ENCODE measurements at places on chromosomes 2 and 18.

DNA sequence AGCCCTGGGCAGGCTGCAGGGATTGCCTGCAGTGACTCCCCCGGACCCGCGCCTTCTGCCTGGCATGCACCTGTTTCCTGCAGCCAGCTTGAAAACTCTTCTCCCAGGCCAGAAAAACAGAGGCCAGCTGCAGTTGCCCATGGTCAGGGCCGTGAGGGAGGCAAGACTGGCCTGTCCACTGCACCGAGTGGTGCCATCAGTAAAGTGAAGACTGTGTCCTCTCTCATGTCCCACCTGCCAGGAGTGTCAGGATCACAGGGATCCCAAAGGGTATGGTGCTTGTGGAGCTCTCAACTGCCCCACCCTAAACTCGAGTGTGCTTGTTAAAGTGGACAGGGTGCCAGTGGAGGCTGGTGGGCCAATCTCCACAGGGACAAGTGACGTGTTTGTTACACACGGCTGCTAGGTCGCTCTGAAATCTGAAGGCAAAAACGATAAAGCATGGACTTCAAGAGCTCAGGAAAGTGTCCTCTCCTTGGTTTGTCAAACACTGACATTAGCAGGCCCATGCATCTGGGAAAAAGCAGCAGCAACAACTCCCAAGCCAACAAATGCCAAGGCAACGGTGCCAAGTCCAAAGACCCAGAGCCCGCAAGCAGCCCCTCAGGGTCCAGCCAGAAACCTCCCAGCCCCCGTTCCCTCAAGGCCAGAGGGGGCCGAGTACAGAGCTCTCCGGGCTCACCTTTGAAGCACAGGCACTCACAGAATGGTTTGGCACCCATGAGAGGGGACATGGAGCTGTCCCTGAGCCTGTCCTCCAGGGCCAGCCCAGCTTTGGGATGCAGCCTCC lies 213.2 kb downstream of the HDAC4 start:
- DNase-seq: no peak

DNA sequence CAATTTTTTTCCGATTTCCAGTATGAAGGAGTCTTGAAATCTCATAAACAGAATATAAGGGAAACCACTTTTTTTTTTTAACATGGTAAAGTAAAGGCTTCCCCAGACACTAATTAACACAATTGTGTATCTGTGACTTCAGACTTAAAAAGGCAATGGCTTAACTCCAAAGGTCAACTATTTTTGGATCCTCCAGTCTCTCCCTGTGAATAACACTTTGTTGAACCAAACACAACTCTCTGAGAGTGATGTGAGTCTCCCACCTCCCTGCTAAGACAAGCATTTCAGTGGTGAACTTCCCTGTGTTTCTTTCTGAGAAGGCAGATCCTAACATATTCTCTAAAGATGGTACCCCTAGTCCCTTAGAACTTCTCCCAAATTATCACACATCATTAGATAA lies 219.6 kb upstream of the RBBP8 start:
- no peak for DNase-seq

DNA sequence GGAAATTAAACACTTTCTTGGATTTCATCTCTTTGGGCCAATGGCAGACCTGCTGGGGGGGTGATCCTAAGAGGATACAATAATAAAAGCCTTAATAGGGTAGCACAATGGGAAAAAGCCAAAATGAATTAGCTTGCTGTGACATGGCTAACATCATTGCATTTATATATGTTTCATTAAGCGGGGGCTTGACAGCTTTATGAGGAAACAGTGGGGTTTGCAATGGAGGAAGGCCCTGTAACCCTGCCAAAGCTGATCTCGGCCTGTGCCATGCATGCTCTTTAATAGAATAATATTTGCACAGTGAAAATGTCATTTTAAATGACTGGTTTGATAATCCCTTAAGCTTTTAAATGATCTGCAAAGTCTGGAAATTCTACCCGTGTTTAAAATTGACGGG lies 291.5 kb downstream of the SLC4A3 start:
- DNase-seq: no peak

DNA sequence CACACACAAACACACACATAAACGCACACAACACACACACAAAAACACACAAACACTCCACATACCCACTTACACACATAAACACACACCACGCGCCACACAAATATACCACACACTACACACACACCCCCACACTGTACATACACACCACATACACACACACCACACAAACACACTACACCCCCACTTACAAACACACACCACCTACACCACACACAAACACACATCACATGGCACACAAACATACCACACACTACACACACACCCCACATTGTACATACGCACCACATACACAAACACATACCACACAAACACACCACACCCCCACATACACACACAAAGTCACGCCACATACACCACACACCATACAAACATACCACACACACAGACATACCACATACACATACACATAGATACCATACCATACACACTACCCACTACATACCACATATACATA lies 59.9 kb downstream of the TWIST2 start:
- DNase-seq: no peak

DNA sequence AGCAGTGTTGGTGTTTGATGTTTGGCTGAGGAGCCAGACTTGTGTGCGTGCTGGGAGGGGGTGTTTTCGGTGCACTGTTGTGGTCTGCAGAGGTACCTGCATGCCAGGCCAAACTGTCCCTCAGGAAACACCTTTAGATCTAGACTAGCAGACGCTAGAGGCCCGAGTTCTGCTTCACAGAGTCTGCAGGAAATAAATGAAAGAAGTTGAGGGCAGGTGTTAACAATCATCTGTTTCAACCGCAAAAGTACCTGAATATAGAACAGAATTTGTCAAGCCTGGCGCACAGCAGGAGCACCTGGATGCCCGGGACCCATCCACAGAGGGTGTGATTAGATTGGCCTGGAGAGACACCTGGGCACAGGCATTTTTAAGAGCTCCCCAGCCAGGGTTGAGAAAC lies 40.5 kb upstream of the REL start:
- DNase-seq: no peak

DNA sequence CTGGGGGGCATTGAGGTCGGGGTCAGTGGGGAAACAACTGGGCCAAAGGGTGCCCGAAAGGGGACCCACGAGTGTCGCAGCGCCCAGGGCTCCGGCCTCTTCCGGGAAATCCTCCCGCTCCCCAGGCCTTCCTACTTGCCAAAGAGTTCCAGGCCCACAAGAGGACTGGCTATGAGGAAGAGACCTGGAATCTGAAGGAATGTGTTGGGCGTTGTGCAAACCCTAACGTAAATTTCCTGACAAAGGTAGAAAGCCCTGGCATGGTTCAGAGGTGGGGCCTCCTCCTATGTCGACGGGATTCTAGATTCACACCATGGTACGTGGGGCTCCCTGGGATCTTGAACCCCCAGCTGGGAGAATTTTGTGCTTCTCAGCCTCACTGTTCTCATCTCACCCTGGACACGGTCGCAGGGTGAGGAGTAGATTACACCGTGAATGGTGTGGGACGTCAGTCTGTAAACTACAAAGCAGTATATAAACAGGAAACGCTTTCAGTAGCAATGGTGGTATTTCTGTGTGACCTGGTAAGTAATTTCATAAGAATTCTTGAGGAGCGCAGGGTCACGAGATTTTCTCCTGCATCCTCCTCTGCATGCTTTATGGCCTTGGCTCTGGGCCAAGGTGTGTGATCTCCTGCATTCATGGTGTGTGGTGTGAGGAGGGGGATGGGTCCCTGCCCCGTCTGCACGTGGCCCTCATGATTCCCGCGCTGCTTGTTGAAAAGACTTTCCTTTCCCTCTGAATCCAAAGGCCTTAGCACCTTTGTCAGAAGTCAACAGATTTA lies 868 bp downstream of the HSBP1L1 start:
- peak; percentile 71 for DNase-seq

GRCh38 chr18:56066524-56067213 lies 478.7 kb upstream of the TCF4 start:
- no peak for DNase-seq

DNA sequence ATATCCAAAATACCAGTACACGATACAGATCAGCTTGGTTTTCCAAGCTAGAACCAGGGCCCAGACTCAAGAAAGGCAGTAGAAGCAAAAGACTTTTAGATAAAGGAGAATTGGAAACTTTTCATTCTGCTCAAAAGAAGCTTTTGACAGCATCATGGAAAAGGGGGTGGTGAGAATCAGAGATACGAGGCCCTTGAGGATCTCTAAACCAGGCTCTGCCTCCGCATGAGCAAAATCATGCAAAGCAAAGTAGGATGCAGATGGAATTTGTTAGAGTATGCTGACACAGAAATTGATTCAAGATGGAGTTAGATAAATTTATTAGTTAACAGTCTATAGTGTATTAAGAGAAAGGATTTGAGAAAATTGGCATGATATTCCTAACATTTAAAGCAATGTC lies 39.8 kb downstream of the FAM98A start:
- DNase-seq: no peak

GRCh38 chr2:54115284-54116137 lies at the start of gene ACYP2:
TSS of gene ACYP2 (plus strand) at chr2:54115615.
- peak; percentile 84 for DNase-seq

- DNase-seq: no peak
Measured at GRCh38 chr18:37483984-37484819, 81.4 kb downstream of the CELF4 start.

DNA sequence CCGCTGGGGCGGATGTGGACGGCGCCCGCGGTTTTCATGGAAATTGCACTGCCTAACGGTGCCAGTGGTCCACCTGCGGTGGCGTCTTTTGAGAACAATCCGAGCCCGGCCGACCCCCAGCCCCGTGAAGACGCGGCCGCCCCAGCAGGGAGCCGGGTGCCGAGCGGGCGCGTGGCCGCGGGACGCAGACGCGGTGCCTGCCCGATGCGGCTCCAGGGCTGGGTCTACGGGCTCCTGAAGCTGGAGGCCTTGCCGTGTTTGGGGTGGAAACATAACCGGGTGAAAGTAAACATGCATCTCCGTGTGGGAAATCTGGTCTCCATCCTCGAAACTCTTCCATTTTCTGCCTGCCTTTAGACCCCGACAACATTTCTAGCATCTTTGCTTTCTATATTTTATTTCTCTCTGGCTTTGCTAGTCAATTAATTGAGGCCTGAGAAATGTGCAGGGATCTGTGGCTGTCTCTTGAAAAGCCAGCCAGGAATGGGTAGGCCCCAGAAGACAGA lies 572 bp downstream of the INPP4A start:
- DNase-seq: no peak

DNA sequence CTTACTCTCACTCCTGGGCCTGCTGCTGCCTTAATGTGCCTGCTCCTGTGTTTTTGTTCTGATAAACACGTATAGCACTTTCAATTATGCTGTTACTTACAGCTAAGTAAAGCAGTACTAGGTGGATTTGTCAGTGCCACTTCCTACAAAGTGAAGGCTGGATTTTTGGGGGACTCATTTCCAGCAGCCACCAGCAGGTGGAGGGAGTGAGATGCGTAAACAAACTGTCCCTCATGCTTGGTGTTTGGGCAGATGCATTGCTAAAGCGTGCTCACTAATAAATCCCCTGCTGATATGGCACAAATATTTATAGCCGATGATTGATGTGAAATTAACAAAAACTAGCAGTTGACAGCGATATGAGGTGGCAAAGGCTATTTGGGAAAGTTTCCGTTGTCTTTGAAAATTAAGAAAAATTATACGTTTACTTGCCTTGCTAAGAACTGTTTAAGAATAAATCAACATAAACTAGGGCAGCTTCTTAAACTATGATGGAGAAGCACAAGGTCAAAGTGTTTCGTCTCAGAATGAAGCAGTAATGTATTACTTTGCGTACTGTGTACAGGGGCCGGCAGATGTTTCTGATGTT lies 101.7 kb downstream of the AGAP1 start:
- no peak for DNase-seq

- DNase-seq: no peak
Measured at GRCh38 chr18:9684881-9685614, 23.1 kb upstream of the RAB31 start.

- no peak for DNase-seq
Measured at GRCh38 chr18:52435301-52435700, 95.3 kb downstream of the DCC start.

DNA sequence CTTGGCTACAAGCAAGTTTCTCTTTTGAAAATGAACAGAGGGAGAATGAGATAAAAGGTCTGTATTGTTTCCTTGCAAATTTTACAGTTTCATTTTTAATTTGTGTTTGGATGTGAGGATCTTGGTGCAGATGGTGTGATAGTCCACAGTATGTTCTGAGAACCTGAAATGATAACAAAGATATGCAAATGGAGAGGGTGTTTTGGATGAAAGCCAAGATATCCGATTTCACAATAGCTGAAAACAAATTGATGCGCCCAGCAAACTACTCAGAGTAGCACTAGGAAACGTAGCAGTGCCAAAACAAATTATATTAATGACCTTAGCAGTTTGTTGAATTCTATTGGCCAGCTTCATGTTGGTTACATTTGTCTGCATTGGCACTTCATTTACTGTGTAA lies 683.5 kb downstream of the TMEM182 start:
- no peak for DNase-seq

- DNase-seq: no peak
Measured at GRCh38 chr2:38187541-38188011, 111.6 kb upstream of the CYP1B1 start.

DNA sequence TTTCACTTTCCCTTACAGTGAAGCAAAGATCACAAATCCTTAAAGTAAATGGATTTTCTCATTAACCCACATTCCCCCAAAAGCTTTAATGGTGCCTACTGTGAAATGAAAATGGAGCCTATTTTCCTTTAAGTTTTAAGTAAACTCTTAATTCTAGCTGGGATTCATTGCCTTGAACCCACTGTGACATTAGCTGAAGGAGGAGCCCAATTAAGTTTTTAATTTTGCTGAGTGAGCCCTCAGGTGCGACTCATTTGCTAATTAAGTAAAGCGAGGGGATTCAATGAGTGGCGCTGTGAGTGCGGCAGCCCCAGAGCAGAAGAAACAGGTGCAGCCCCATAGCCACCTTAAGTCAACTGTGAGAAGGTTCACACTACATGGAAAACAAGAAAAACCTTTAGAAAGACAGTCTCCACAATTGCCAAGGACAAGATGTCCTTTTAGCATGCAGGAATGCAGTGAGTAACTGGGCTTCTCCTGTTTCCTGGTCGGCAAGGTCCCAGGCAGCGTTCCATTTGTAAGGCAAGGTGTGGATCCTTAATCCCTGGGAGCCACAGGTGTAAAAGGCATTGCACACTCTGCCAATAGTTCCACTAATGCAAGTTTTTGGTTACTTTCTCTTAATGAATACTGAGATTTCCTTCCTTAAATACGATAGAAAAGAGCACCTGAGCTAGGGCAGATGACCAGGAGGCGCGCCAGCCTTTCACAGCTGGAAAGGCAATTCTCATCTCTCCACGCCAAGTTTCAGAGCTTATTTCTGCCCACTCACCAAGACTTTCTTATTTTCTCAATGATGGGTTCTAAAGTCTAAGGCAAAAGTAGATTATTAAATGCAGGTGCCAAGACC lies 87.7 kb downstream of the TMEM18 start:
- no peak for DNase-seq
